ENCODE measurements at places on chromosomes 13 and 19.

GRCh38 chr19:46784262-46785053 lies 3.9 kb downstream of the SLC1A5 start:
- peak; percentile 63 for DNase-seq

- peak; percentile 92 for DNase-seq
Measured at GRCh38 chr19:41957838-41958366, 1.2 kb downstream of the RABAC1 start.

- no peak for DNase-seq
Measured at GRCh38 chr19:29876414-29876813, 64.6 kb downstream of the CCNE1 start.

DNA sequence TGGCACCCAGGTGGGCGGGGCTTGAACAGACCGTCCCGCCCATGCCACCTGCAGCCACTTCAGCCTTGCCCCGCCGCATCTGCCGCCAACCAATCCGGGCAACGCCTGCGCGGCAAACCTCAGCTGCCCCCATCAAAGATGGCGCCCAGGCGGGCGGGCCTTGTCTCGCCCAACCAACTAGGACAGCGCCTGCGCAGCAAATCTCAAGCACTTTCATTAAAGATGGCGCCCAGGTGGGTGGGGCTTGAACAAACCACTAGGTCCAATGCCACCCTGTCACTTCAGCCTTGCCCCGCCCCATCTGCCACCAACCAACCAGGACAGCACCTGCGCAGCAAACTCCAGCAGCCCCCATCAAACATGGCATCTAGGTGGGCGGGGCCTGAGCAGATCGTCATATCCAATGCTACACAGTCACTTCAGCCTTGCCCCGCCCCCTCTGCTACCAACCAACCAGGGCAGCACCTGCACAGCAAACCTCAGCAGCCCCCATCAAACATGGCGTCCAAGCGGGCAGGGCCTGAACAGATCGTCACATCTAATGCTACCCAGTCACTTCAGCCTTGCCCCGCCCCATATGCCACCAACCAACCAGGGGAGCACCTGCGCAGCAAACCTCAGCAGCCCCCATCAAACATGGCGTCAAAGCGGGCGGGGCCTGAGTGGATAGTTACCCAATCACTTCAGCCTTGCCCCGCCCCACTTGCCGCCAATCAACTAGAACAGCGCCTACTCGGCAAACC lies 1.4 kb downstream of the PEG3 start:
- no peak for DNase-seq

DNA sequence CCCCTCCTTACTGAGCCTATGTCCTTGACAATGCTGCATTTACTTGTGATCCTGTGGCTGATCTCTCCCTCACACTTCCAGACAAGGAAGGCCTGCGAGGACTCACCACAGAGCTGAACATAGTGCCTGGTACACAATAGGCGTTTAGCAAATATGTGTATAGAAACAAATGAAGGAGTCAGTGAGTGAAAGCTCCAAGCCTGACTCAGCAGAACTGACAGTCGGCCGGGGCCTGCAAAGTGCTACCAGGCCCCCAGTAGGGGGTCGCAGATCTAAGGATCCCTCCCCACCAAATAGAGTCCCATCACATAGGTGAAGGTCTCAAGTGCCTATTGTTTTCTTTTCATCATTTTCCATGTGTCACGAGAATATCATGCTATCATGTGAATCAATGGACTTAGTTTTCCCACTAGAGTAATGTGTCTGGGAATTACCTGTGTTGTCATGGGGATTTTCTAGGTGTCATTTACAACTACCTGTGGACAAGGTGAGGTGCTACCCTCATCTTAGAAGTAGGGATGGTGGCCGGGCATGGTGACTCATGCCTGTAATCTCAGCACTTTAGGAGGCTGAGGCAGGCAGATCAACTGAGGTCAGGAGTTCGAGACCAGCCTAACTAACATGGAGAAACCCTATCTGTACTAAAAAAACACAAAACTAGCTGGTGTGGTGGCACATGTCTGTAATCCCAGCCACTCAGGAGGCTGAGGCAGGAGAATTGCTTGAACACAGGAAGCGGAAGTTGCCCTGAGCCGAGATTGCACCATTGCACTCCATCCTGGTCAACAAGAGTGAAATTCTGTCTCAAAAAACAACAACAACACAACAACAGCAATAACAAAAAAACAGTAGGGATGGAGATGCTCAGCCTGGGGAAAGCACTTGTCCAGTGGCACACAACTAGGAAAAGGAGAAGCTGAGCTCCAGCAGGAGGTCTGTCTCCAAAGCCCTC lies 50.3 kb upstream of the CYP2A7 start:
- no peak for DNase-seq

GRCh38 chr13:67049744-67050143 lies 180.4 kb downstream of the PCDH9 start:
- DNase-seq: no peak

DNA sequence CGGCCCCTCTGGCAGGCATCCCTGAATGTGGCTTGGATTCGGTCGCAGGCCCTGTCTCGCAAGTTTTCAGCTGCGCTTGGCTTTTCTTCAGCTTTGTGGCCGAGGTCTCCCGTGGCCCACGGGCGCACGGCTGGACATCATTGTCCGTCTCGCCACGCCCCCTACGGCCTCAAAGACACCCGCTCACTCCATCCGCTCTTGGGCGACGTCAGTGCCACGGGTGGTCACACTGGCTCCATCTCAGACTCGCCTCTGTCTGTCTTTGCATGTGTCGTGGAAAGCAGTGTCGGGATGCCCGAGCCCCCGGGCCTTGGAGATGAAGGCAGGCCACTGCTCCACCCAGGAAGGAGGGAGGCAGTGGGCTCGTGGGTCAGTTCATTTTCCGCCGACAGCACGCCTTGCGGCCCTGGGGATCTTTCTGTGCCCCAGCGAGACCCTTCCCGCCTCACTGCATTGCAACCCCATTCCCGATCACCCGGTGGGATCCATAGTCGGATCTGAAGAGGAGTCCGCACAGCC lies 51.0 kb downstream of the ZNF146 start:
- DNase-seq: no peak

DNA sequence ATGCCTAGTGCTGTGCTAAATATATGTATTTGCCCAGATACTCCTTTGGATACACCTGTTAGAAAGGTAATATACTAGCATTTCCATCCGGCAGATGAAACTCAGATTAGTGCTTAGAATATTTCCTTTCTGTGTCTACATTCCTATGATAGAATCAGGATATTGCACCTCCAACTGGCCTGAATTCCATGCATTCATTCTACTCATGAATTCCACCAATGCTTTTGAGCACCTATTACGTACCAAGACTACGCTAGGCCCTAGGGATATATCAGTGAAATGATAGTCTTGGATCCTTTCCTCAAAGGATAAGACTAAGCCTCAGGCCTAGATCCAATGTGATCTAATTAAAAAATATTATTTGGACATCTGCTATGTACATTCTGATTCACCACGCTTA lies 223.8 kb upstream of the SERP2 start:
- no peak for DNase-seq

DNA sequence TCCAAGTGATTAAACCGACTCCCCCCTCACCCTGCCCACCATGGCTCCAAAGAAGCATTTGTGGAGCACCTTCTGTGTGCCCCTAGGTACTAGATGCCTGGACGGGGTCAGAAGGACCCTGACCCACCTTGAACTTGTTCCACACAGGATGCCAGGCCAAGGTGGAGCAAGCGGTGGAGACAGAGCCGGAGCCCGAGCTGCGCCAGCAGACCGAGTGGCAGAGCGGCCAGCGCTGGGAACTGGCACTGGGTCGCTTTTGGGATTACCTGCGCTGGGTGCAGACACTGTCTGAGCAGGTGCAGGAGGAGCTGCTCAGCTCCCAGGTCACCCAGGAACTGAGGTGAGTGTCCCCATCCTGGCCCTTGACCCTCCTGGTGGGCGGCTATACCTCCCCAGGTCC lies 2.0 kb downstream of the APOE start:
- DNase-seq: no peak

Data from NCI-H526 (cell line).